ENCODE measurements at places on chromosomes 12 and 14. TPM values are rescaled to one million over a fixed set of nuclear protein-coding genes. Genes with fewer than 3 reads are reported as not detected.

The AICDA gene
- not detected for total RNA-seq

The RNASE1 gene
- total RNA-seq, result not detected

- H3K4me1 ChIP-seq, result peaks cover 55% of the 10 kb centered on the region
- H3K27ac ChIP-seq, result peak overlapping the region; percentile 85
- H3K27me3 ChIP-seq, result no peaks in the 10 kb centered on the region
- peak overlapping the region; percentile 86 for H3K4me3 ChIP-seq
- peaks cover 26% of the 10 kb centered on the region for H3K36me3 ChIP-seq
These were observed 24.9 kb upstream of the C12orf76 start for GRCh38 chr12:110073049-110073831.

- no peak overlapping the region for H3K4me3 ChIP-seq
- H3K27me3 ChIP-seq, result no peaks in the 10 kb centered on the region
- DNase-seq, result no peak
- H3K36me3 ChIP-seq, result no peaks in the 10 kb centered on the region
- H3K4me1 ChIP-seq, result no peaks in the 10 kb centered on the region
These were observed 89.2 kb downstream of the PDZRN4 start for GRCh38 chr12:41277100-41277945.

GRCh38 chr12:52322069-52322468, 871 bp upstream of the KRT83 start:
- no peak overlapping the region for H3K4me3 ChIP-seq
- H3K27ac ChIP-seq, result no peak overlapping the region
- H3K36me3 ChIP-seq, result no peaks in the 10 kb centered on the region
- DNase-seq, result no peak

DNA sequence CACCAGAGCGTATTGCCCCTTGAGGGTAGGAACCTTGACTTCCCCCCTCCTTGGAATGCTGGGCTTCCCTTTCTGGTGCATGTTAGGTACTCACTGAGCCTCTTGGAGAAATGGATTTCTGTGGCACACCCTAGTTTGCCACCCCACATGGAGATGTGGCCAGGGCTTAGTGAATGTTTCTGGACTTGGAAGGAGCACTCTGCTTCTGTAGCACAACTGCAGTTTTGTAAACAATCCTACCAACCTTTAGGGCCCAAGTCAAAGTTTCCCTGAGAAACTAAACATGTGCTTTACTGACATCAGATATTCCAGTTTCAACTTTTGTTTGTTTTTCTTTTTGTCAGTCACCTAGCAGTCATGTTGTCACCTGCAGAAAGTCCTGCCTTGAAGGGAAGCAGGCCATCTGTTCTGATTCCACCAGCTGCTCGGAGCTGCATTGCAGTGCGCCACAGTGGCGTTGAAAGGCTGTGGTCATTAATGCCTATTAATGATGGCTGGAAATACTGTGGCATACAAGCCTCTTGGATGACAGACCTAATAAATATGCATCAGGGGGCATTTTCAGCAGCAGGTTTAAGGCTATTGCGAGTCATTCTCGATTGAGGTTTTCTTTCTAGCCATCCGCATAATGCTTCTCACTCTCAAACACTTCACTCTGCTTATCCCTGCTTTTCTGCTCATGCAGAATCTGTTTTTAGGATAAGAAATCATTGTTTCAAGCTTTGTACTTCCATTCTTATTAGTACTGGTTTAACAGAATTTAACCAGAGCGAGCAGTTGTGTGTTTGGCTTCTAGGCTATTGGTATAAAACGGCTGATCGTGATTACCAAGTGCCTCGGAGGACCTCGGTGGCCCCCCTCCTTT, 7.8 kb downstream of the PELI2 start:
- H3K4me1 ChIP-seq, result peaks cover 5% of the 10 kb centered on the region
- DNase-seq, result no peak
- no peaks in the 10 kb centered on the region for H3K36me3 ChIP-seq
- no peak overlapping the region for H3K27ac ChIP-seq
- H3K27me3 ChIP-seq, result peaks cover 11% of the 10 kb centered on the region

DNA sequence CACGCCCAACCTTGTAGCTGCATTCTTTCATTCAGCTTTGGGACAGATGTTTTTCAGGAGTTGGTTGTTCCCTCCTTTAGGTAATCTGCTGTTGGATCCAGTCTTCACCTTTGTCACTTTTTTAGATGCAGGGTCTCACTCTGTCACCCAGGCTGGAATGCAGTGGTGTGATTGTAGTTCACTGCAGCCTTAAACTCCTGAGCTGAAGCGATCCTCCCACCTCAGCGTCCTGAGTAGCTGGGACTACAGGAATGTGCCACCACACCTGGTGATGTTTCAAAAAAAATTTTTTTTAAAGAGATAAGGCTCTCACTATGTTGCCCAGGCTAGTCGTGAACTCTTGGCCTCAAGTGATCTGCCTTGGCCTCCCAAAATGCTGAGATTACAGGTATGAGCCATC, 164.3 kb downstream of the KTN1 start:
- H3K27ac ChIP-seq, result no peak overlapping the region
- H3K4me1 ChIP-seq, result no peaks in the 10 kb centered on the region
- H3K4me3 ChIP-seq, result no peak overlapping the region
- no peaks in the 10 kb centered on the region for H3K36me3 ChIP-seq
- H3K27me3 ChIP-seq, result no peaks in the 10 kb centered on the region

The CHGA gene
- not detected for total RNA-seq

The SOX5 gene
- 0.75 TPM for total RNA-seq

Measured in activated CD4-positive, alpha-beta memory T cell treated with anti-CD3 and anti-CD28 coated beads, Interleukin-2, amount 10 ng/mL, durations not matched to agents 7 days and 5 days (primary cell).